ENCODE measurements at places on chromosomes 2 and 18.

DNA sequence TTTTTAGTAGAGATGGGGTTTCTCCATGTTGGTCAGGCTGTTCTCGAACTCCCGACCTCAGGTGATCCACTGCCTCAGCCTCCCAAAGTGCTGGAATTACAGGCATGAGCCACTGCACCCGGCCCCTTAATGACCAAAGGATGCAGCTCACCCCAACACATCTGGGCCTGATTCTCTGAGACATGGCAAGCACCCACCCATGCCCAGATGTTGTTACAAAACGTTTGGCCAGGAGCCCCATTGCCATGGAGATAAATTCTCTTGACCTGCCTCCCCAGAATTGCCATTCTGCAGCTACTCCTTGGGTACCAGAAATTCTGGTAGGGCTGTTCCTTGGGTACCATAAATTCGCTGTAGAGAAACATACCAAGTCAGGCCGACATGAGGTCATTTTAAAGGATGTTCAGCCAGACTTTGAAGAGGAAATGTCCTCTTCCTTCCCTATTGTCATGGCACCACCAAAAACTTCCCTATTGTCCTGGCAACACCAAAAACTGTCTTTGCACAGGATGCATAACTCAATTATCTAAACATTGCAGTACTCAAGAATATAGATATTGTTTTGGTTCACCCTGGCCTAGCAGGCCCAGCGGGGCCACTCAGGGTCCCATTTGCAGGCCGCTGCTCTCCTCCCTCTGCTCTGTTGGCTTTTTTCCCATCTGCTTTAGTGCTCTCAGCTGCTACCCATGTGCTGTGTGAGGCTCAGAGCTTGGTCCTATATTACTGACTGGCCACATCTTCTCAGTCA, 160.9 kb upstream of the TTC39C start:
- DNase-seq = no peak

DNA sequence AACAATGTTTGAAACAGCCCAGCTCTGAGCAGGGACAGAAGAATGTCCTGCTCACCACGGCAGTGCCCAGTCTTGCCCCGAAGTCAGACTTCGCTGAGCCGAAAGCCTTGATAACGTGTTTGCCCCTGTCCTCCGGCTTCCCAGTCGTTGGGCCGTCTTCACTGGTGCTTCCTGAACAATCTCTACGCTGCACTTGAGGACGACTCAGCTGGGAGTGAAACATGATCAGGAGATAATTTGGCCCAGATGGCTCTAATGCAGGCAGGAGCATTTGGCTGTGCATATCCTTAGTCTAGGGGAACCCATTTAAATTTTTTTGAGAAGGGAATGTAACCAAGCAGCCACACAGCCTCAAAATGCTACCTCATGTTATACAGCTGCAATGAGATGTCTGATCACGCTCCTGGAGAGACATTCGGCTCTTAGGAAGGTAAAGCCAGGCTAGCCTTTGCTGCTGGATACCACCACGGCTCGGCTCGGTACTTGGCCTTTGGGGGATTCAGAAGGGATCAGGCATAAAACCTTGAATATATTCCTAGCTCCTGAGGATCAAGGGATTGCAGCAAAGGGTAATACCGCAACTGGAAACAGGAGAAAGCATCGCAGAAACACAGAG, 43.6 kb downstream of the FECH start:
- no peak for DNase-seq

GRCh38 chr2:231167745-231168459, 30.5 kb upstream of the ARMC9 start:
- no peak for DNase-seq

DNA sequence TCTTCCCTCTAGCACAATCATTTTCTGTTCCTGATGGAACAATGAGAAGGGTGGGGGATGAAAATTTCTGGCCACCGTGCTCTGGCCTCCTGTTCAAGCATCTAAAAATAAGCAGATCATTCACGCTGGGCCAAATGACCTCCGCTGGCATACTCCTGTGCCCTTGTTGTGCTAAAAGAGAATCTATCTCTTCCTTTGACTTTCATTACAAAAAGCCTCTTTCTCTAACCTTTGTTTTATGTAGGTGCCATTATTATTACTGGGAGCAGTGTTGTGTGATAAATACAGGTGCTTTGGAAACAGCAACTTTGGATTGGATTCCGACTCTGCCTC, 44.6 kb upstream of the B3GNT2 start:
- DNase-seq = no peak

- DNase-seq = no peak
Measured at GRCh38 chr2:64081046-64081445, 61.8 kb upstream of the VPS54 start.

DNA sequence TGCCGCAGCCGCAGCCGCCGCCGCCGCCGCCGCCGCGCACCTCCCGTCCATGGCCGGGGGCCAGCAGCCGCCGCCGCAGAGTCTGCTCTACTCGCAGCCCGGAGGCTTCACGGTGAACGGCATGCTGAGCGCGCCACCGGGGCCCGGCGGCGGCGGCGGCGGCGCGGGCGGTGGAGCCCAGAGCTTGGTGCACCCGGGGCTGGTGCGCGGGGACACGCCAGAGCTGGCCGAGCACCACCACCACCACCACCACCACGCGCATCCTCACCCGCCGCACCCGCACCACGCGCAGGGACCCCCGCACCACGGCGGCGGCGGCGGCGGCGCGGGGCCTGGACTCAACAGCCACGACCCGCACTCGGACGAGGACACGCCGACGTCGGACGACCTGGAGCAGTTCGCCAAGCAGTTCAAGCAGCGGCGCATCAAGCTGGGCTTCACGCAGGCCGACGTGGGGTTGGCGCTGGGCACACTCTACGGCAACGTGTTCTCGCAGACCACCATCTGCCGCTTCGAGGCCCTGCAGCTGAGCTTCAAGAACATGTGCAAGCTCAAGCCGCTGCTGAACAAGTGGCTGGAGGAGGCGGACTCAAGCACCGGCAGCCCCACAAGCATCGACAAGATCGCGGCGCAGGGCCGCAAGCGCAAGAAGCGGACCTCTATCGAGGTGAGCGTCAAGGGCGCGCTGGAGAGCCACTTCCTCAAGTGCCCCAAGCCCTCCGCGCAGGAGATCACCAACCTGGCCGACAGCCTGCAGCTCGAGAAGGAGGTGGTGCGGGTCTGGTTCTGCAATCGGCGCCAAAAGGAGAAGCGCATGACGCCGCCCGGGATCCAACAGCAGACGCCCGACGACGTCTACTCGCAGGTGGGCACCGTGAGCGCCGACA, 2.4 kb downstream of the POU3F3 start:
- DNase-seq = no peak

DNA sequence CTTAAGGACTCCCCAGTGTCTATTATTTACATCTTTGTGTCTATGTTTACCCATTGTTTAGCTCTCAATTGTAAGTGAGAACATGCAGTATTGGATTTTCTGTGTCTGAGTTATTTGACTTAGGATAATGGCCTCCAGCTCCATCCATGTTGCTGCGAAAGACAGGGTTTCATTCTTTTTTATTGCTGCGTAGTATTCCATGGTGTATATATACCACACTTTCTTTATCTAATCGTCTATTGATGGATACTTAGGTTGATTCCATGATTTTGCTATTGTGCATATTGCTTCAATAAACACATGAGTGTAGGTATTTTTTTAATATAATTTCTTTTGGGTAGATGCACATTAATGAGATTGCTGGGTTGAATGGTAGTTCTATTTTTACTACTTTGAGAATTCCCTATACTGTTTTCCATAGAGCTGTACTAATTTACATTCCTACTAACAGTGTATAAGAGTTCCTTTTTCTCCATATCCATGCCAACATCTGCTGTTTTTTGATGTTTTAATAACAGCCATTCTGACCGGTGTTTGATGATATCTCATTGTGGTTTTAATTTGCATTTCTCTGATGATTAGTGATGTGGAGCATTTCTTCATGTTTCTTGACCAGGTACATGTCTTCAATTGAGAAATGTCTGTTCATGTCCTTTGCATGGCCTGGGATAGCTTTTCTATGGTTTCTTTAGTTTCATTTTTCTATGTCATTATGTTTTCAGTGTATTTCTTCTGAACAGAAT, 21.8 kb downstream of the MTCL1 start:
- DNase-seq = no peak

DNA sequence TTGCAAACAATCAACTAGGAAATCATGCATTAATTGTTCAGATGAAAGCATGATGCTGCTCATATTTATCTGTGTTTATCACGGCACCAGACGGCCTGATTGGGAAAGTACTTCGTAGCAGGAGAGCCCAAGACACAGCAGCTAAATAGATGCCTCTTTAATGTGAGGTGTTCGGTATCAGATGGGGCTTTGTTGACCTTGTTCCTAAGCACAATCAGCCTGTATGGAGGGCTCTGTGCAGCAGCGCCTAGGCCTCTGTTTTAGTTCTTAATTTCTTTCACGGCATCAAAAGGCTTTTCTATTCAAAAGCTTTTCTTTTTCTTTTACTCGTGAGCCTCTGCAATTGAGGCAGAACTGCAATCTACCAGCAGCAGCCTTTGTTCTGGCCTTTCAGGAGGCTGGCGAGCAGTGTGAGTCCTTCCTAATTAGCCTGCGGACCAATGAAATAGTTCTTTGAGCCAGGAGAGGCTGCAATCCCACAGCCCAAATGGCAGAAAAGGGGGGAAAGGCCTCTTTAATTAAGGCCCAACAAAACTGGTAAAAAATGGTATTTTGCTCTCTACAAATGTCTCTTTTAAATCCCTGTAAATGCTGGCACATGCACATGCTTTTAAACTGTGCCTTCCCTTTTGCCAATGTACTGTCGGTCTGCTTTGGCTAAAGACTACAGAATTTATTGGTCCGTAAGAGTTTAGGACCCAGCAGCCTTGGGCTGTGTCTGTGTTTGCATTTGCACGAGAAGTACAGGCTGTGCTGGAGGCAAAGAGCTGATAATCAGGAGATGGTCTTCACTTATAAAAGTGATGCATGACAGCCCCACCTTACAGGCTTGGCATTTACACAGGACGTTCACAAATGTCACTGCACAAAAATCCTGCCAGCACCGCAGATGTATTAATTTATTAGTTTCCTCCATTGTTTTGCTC, 159.6 kb downstream of the RND3 start:
- DNase-seq = no peak

DNA sequence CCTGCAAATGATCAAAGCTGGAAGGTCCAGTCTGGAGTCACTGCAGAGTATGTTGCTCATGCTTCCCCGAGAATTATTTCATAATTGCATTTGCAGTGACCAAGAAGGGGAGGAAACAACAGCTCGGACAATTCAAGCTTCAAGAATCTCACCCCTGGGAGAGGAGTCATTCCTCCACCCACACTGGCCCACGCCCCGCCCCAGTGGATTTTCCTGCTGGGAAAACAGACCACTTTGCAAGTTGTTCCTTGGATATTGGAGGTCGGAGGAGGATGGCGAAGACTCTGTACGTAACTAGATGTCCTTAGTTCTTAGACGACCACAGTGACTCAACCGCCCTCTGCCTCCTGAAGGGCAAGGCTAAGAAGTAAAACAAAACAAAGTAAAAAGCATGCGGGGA, 159.4 kb downstream of the TPO start:
- DNase-seq = no peak

DNA sequence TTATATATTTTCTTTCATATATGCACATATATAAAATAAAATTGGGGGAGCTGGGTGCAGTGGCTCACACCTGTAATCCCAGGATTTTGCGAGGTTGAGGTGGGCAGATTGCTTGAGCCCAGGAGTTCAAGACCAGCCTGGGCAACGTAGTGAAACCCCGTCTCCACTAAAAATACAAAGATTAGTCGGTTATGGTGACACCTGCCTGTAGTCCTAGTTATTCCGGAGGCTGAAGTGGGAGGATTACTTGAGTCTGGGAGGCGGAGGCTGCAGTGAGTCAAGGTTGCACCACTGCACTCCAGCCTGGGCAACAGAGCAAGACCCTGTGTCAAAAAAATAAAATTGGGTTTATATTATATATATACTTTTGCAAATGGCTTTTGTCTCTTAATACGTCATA, 39.6 kb upstream of the TFCP2L1 start:
- no peak for DNase-seq

DNA sequence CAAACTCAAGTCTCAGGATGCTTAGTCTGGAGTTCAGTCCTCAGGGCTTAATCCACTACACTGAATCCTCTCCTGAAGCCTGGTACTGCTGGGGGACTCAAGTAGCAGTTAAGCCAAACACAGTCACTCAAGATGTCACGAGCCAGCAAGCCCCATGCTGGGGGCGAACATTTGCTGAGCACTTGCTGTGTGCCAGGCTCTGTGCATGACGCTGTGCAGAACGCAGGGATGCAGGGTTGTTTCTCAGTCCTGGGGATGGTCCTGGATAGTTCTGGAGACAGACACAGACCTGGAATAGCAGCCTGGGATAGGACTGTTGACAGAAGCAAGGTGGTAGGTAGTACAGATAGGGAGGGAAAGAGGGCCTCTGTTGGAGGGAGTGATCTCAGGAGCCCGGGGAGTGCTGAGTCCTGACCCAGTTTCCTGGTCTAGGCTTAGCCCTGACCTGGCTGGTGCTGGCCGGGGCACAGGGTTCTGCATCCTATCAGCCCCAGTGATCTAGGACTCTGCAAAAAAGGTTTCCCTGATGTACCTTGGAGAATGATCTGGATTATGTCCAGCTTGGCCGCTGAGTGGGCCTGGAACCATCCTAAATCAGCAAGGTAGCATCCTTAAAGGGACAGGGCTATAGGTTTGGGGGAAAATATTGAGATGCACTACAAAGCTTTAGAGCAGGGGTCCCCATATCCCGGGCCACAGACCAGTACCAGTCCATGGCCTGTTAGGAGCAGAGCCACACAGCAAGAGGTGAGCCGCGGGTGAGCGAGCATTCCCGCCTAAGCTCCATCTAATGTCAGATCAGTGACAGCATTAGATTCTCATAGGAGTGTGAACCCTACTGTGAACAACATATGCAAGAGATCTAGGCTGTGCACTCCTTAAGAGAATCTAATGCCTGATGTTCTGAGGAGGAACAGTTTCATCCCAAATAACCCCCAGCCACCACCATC, 54.7 kb upstream of the OTOF start:
- DNase-seq = no peak

DNA sequence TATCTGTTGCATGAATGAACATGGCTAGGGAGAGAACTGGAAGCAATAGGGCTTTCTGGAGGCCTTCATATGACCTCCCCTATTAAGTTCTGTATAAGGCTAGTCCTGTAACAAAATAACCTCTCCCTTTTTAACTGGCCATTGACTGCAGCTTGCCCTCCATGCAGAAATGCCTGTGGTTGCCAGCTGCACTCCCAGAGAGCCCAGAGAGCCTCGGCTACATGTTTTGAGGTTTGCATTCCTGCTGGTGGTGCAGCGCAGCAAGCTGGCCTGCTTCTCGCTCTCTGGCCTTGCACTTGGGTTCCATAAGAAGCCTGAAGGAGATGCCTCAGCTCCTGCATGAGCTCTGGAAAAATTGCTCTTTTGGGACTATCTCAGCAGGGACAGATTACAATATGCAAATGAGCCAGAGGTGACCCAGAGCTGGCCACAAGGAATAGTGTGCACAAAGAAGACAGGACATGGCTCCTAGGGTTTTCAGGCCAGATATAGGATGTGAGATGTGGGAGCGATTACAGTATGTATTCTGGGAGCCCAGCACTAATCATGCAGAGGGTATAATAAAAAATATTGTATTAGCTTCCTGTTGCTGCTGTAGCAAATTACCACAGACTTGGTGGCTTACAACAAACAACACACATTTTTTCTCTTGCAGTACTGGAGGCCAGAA, 186.7 kb downstream of the INSIG2 start:
- no peak for DNase-seq

- no peak for DNase-seq
Measured at GRCh38 chr18:25298853-25299274, 53.1 kb downstream of the ZNF521 start.

- DNase-seq = no peak
Measured at GRCh38 chr2:62826953-62827675, 121.6 kb downstream of the EHBP1 start.

Data from activated T-helper 1 cell treated with anti-CD3 and anti-CD28 coated beads, Interleukin-2, amount 50 U/mL, for 16 hours (primary cell).